Activated CD4-positive, alpha-beta T cell treated with anti-CD3 and anti-CD28 coated beads, Interleukin-2, amount 50 U/mL, for 4 hours (primary cell): ENCODE measurements at places on chromosomes 1 and 21.

- peak; percentile 83 for DNase-seq
Observed at GRCh38 chr1:65001231-65001792, 35.0 kb upstream of the JAK1 start.

DNA sequence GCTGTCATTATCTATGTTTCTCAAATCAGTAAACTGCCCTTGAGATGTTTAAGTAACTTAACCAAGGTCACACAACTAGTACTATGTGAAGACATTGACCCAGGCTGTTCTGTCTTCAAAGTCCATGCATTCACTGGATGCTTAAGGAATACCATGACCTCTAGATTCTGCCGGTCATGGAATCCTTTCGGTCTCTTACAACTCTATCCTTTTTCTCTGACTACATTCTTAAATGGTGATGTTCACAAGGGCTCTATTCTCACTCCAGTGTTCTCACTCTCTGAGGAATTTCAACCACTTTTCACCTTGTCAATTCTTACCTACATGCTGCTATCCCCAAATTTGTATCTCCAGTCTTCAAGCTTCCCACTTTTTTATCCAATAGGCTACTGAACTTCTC lies 15.2 kb downstream of the CRYZ start:
- no peak for DNase-seq

DNA sequence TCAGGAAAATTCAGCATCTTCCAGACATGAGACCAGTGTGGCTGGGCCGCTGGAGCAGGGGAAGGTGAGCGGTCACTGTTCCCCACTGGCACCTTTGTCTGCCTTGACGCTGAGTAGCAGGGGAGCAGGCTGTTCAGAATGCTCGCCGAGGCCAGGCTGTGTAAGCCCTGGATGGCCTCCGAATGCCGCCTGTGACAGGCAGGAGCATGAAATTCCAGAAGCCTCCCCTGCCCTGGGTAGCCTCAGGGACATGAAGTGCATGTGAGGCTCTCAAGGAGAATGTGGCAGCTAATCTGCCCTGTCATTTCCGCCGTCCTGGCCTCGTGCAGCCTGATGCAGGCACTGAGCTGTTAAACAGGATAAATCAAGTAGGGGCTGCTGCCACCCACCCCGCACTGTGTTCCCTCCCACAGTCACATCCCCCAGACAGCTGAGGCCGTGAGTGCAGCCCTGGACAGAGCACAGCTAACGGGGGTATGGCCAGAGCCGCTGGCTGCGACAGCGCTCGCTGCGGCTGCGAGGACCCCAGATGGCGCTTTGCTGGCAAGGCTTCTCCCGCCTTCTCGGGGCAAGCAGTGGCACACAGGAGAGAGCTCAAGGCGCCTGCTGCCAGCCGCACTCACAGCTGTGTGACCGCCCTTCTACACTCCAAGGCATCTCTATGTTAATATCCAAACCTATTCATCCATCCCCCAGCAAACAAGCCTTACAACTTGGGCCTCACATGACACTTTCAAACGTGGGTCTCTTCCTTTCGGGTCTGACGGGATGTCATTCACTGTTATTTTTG lies 105.0 kb upstream of the COL6A1 start:
- no peak for DNase-seq

DNA sequence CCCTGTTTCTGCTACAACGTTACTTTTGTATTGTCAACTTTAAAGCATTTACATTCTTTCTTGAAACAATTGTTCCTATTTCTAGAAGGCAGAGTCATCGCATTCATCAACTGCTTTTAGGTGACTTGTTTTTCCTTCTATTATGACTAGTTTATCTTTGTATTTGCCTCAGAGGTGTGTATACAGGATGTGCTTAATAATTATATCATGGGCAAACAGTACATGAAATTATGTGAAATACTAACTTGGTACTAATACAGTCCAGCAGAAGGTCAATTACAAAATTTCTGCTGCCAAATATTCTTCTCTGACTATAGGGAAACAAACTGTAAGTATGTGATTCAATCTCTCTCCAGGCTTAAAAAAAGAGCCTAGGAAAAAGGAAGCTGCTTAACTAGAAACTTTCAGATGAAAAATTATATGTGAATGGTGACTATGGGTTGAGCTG lies 101.6 kb downstream of the C4BPA start:
- no peak for DNase-seq

- no peak for DNase-seq
Observed at GRCh38 chr1:115768549-115768948, at the start of gene CASQ2. Gene CASQ2, minus strand, starts transcription at chr1:115768714. Its CDS starts 173 bp downstream, at chr1:115768541.

DNA sequence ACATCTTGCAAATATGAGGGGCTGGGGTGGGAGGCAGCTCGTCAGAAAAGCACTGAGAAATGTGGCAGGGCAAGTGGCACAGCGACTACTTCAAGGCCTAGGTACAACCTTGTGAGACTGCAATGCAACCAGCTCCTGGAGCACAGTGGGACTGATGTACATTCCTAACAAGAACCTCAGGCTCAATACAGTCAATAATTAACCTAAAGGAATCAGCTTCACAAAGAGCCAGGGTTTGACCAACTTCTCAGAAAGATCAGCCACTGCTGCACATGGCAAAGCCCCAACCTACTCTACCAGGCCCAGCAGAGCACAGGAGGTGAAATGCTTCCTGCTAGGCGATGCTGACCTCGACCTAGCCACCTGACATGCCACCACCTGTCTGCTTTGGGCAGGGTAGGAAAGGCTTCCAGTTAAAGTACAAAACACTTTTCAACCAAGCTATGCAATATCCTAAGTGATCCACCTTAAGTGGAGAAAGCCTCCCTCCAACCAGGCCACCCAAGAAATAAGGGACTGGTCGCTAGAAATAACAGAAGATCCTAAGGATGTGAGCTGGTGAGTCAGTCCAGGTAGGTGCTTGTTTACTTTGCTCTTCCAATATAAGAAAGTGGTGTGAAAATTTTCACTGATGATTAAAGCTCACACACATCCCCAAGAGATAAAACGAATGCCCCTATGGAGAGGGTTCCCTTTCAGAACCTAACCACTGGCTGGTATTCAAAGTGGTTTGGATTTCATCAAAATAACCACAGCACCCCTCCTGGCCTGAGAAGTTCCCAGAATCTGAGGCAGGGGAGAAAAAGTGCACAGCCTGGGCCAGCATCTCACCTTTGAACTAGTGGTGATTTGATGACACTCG lies 2.1 kb downstream of the RIPK4 start:
- DNase-seq = no peak

- no peak for DNase-seq
Observed at GRCh38 chr1:74590288-74590687, 77.9 kb upstream of the LRRC53 start.

- DNase-seq = no peak
Observed at GRCh38 chr1:57623039-57623790, 199.4 kb upstream of the DAB1 start.

DNA sequence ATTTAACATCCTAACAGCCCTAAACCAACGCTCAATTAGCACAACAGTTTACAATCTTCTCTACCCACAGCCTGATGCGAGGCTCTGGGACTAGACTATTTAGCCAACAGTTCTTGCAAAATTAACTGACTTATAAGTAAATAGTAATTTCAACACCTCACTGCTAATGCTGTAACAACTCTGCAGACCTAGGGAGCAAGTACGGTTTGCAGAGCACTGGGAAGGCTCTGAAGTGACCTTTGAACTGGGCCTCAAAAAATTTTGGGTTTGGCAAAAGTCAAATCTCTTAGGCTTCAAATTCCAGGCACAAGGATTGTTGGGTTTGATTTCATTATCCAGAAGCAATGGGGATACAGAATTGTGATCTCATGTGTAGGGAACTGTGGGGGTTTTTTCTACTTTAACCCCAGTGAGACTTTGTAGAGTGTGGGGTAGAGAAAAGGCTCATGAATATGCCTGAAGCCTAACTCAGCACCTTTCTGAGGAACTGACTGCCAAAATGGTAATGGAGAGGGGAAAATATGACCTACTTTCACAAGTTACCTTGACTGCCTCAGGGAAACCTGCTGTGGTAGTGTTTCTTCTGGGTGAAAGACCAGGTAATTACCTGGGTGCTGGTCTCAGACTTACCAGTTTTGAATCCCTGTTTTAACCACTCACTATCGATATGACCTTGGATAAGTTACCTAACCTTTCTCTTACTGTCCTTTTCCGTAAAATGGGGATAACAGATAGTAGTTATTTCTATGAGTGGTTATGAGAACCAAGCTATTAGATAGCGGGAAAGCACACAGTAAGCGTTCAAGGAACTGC lies 889 bp upstream of the TXLNA start:
- no peak for DNase-seq

DNA sequence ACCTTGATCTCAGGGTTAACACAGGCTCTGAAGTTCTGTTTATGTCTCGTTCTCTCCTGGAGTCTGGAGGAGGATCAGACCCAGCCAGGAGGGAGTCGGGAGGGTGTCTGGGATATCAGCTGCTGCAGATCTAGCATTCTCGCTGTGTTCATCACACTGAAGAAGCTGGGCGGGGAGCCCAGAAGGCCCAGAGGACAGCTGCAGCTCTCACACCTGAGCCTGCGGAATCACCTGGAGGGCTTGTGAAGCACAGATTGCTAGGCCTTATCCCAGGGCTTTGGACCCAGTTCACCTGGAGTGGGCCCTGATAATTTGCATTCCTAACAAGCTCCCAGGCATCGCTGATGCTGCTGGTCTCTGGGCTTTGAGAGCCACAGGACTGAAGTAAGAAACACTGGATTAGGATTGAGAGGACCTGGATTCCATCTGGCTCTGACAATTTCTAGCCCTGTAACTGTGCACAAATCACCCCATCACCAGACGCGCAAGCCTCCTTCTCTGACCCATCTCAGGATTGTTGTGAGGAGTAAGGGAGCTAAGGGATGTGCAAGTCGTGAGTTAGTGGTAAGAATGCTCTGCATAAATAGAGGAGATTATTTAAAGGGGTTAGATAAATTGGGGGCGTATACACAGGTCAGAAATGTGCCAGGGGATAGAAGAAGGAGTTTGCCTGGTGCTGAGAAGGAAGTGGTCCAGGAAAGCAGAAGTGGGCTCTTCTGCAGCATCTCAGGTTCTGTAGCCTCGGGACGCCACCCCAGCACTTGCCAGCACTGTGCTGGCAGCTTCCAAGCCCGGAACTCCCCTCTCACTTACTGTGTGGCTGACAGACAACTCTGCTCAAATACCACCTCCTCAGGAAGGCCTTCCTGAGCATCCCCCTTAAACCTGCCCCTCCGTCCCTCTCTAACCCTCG lies 19.1 kb downstream of the ABCA4 start:
- DNase-seq = no peak

DNA sequence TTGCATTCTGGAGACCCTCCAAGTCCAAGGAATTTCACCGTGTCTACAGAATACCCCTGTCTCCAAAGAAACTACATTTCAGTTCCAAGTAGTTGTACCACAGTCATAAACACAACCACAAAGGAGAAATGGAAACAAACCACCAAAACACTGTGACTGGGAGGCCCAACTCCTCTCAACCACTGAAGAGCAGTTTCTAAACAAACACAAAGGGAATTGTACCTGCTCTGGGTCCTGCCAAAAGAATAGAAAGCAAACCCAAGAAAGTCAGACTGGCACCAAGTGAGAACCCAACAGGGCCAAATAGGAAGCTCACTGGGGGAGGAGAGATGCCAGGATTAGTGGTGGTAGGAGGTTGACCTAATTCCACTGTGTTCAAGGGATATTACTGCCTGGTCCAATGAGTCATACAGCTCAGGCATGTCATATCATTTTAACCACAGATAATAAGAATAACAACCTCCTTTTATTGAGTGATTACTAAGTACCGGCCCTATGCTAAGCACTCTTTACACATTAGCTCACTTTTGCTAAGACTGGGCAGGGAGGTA lies 123.9 kb upstream of the PPP2R5A start:
- DNase-seq = no peak

- DNase-seq = no peak
Observed at GRCh38 chr1:241610056-241610815, 29.9 kb downstream of the CHML start.

- DNase-seq = no peak
Observed at GRCh38 chr21:45417256-45417950, 12.4 kb downstream of the COL18A1 start.

GRCh38 chr1:41149570-41149969 lies 92.5 kb downstream of the SCMH1 start:
- DNase-seq = no peak

- no peak for DNase-seq
Observed at GRCh38 chr21:44697811-44698734, 1.1 kb downstream of the KRTAP10-12 start.

- DNase-seq = no peak
Observed at GRCh38 chr1:227774051-227774731, 39.0 kb downstream of the SNAP47 start.

DNA sequence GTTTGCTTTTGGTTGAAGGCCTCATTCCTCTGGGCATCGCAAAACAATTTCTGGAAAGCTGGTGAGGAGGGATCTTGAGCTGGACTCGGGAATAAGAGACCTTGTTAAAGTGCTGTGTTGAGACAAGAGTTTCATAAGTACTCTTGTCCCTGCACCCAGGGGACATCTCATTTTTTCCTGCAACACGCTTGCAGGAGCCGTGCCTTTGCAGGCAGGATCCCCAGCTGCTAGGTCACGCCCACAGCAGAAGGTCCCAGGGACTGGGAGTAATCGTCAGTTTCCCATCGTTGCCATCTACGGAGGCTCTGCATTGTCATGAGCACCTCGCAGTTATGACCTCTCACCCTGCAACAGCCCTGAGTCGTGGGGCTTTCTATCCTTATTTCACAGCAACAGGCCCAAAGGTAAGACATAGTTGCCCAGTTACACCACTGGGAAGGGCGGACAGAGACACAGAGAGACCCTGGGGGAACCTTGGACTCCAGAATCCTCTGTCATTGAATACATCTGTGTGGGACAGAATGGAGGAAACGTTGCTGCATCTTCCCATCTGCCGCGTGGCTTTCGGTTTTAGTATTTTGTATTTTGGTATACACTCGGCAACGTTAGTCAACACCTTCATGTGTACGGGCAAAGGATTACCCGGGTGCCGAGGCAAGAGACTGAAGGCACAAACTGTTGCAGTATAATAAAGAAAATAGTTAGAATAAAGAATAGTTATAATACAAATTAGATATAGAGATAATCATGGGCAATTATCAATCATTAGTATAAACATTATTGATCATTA lies 60.4 kb upstream of the DMRTB1 start:
- DNase-seq = no peak

DNA sequence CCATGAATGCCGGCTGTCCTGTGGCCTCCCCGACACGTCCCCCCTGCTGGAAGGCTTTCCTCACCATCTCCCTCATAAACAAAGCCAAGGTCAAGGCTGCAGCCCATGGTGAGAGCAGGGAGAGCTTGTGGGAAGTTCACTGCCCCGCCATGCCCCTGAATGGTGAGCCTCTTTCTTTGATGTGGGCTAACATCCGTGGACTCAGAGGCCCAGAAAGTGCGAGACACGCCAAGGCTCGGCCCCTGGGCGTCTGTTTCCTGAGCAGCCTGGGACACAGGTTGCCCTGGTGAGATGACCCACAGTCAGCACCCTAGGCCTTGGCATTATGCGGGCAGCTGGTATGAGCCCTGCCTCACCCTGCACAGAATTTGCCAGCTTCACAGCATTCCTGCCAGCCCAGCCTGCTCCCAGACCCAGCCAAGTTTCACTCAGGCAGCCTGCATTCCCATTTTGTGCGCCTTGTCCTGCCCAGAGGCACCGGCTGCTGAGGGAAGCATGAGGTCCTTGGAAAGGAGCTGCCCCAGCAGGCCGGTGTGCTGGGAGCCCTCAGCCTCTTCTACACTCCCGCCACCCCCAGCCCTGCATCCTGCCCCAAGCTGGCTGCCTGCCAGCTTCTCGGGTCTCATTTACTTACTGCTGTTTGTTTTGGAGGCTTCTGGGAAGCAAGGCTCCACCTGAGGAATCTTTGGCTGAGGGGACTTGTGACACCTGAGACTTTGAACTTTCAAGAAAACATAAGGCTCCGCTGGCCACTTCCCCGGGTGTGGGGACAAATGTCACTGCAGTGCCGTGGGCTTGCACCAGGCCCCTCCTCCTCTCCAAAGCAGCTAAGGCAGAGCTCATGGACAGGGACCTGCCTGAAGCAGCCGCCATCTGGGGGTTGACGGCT lies 31.9 kb downstream of the NEK2 start:
- no peak for DNase-seq
